ENCODE measurements at places on chromosomes 4 and X.

DNA sequence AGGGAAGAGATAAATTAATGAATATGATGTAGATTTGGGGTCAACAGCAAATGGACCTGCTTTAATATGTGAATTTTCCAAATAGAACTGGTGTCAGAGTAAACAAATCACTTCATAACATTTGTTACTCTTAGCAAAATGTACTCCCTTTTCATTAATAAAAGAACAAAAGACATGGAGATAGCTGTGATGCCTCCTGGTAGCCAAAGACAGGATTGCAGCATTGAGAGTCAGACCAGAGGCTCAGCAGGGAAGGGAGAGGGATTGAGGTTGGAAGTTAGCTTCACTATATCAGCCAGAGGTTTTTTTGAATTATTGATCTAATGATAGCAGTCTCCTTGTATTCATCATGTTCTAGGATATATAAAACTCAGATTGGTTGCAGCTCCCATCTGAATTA lies 17.4 kb upstream of the RAB40A start:
- no peak for DNase-seq

DNA sequence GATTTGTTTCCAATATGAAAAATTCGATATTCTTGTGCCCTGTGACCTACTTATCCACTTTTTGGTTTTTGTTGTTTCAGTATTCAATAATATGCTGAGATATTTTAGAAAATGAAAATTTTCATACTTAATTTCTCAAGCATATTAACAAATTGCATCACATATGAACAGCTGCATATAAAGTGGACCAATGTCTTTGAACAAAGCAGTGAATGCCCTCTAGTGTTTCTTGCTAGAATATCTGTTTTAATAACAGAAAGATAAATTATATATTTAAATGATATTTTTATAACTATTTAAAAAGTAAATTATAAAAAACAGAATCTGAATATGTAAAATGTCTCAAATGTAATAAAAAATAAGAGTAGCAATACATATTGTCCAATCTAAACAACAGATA lies 31.7 kb upstream of the INTU start:
- DNase-seq, result no peak

DNA sequence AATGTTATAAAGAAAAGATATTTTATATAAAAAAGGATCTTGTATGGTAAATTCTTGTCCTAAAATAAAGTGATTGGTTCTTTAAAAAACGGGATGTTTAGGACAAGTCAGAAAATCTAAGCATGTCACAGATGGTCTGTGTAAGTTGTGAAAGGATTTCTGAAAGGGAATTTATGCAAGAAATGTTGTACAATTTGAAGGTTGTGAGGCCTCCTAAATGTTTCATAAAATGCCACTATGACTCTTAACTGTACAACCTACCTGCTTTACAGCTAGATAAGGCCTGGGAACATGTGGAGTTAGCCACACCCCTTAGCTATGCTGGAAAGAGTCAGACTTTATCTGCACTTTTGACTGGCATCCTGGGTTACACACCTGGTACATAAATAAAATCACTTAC lies 951.5 kb upstream of the POU3F4 start:
- DNase-seq, result no peak

- no peak for DNase-seq
Measured at GRCh38 chr4:159503236-159504008, 400.5 kb downstream of the RAPGEF2 start.

DNA sequence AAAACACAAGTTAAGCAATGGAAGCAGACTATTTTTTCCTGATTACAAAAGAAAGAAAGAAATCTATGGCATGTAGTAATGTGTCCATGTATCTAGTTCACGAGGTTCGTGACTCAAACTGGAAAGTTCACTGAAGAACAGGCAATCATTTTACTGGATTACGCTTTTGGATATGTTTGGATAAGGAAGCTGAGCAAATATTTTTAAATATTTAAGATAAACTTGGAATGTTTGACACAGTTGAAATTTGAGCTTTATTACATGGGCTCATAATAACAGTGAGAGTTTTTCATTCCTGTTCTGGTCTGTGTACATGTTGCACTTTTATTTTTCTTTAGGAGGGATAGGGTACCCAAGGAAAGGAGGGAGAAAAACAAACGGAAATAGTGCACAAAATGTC lies 244.2 kb upstream of the GK2 start:
- DNase-seq, result no peak

DNA sequence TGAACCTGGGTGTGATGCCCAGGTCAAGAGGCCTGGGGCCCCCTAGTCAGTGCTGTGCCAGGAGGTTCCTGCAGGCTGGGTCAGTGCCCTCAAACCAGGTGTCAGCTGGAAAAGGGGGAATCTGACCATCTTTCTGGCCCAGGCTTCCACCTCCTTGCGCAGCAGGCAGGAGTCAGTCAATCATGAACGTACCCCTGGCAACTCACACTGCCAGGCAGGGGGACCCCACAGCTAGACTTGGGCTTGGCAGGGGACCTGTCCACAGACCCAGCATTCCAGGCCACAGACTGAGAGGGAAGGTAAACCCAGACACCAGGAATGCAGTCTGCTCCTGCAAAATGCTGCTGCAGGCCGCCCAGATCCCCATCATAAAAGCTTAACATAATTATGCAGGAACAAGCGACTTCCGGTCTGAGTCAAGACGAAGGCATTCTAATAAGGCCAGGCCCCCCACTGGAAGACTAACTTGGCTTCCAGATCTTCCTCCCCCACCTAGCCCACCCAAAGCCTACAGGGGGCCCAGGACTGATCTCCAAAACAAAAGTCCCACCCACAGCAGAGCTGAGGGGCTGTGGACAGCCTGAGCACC lies 156.3 kb downstream of the BCOR start:
- DNase-seq, result no peak

- no peak for DNase-seq
Measured at GRCh38 chrX:16517039-16517605, 132.8 kb upstream of the S100G start.

DNA sequence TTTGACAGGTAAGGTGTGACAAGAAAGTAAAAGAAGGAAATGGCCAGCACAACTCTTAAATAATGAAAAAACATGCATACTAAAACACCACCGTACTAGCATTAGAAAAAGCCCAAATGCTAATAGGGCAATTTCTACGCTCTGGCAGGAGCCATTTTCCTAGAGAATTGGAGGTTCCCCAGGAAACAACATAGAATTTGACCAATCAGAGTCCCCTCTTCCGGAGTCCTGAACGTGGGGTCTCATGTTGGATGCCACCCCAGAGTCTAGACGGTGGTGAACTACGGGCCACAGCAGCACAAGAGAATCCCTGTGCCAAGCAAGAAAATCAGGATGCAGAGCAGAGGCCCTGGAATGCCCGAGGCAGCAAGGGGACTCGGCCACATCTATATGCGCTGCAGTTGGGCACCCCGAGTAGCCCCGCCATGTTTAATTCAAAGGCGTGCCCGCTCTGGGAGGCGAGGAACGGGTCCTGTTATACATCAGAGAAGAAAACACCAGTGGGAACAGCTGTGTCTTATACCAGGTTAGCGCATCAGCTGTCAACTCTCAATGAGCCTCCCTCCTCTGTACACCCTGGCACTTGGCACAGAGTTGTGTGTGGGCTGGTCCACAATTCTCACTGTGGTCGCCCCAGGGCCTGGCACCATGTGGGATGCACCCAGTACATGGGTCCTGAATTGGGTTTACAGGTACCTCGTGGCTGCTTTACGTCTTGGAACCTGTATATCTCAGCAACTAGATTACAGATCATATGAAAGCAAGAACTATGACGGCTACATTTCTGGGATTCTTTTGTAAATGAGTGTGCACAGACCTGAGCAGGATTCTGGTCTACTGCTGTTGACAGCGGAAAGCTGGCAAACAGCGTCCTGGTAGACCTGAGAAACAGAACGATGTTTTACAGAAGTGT lies 52.1 kb downstream of the SEL1L3 start:
- no peak for DNase-seq

DNA sequence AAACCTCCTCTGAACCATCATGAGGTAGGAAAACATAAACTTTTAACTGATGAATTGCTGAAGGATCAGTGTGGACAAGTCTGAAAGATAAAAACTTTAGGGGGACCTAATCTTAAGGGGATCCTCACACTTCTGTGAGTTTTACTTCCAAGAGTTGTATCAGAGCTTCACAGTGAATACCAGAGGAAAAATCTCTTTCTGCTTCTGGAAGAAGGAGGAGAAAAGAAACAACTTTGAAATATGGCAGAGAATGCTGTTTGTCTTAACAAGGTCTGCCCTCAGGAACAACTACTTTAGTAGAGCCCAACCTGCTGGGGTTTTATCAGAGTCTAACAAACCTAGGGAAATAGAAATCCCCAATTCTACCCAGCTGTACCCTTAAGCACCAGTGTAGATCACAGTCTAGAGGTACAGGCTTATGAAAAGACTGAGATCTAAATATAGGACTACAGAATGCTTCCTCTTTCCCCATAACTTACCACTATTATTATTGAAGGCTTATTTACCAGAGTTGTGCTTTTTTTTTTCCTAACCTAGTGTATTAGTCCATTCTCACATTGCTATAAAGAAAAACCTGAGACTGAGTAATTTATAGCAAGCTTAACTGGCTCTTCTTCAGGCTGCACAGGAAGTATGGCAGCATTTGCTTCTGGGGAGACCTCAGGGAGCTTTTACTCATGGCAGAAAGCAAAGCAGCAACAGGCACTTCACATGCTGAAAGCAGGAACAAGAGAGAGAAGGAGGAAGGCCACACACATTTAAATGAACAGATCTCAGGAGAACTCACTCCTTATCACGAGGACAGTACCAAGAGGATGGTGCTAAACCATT lies 167.9 kb downstream of the CAMK2D start:
- DNase-seq, result no peak

- DNase-seq, result no peak
Measured at GRCh38 chrX:124307253-124307907, 25.1 kb upstream of the TEX13D start.

DNA sequence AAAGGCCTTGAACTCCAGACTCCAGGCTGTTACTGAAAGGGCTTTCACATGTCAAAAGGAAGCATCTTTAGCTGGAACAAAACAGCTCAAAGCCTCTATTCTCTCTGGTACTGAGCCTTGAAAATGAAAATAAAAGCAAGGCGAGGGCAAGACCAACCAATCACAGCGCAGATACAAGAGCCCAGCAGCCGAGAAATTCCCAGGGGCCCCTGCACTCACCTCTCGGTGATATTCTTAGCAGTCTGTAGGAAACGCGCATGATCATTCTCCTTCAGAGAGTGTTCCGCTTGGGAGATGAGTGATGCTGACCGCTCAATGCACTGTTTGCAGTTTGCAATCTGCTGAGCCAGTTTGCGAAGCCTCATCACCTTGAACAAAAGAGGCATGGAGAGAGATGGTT lies 138.1 kb downstream of the MID1 start:
- DNase-seq, result no peak

DNA sequence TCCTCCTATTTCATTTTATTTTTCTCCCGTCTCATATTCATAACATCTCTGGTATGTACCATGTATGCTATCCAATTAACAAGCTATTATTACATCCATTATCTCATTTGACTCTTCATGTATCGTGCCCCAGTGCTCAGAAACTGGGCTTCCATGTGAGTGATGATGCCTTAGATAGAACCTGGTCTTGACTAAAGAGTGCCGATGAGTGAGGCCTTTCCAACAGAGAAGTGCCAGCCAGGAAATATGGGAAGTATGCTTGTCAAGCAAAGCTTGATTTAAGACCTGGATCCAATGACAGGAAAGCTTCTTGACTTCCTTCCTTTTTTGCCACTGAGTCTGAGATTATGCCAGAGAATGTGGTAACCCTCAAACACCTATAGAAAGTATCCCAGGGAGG lies 371.7 kb upstream of the FGF13 start:
- DNase-seq, result no peak

- DNase-seq, result no peak
Measured at GRCh38 chrX:40637687-40638086, 9.7 kb downstream of the CXorf38 start.

DNA sequence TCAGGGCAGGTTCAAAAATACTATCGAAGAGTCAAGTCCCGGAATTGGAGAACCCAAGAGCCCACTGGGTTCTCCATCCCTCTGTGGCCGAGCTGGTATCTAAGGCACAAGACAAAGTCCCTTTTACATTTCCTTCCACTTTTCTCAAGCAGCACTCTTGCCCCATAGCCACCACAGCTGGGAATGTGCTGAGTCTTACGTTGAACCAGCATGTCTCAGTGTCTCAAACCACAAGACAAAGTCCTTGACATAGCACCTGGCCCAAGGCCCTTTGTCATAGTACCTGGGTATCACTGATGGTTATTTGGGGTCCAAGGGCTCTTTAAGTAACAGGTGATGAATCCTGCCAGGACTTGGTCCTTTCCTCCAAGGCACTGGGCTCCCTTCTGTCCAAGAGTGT lies 210.2 kb upstream of the IRS4 start:
- no peak for DNase-seq

DNA sequence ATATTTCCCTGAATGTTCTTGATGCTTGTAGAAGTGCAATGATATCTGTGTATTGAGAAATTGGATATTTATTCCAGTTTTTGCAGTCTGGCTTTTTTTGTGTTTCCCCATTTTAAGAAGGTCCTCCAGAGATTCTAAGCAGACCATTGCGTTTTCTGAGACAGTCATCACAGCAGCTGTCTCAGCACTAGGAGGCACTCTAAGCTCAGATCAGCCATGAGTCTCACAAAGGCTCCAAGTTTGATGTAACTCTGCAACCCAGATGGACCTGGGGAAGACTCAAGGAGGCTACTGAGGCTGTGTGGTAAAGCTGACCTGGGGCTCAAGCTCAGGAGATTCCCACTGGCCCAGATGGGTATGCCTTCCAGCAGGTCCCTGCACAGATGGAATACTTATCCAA lies 89.3 kb upstream of the CYLC1 start:
- peak; percentile 0 for DNase-seq

DNA sequence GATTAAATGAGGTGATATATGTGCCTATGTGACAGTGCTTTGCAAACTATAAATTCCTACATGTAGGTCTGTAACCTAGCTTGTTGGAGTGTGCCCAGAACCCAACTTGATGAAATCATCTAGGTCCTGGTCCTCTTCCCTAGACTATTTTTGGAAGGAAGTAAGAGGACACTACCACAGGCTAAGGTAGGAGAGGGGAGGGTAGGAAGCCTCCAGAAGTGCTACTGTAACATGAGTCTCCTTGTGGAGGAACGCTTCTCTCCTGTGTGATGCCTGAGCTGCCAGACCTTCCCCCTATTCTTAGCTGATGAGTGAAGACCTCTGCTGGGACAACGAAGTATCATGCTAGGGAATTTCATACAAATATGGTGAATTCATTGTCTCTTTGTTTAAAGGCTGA lies 41.8 kb upstream of the IL21 start:
- no peak for DNase-seq

DNA sequence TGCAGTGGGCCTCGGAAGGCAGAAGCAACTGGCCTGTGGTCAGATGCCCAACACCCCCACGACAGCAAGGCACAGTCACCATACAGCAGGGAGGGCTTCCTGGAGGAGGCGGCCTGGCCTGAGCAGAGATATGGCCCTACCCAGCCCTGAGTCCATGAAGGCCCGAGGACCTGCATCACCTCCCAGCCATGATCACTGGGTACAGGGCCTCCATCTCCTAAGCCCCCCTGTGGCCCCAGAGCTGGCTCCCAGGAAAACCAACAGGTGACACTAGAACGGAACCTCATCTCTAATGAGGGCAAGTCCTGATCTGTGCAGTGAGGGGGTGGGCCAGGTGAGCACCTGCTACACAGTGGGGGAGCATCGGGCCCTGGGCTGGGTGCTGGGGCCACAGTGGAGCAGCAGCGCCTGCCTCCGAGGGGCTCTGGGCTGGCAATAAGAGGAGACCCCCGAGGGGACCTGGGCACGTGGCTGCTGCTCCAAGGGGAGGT lies 26.2 kb upstream of the MXD4 start:
- DNase-seq, result no peak
